ENCODE measurements at places on chromosomes 12 and 14.

GRCh38 chr12:91627225-91627624 is 444.6 kb upstream of the DCN start:
- no peak for DNase-seq

- no peak for DNase-seq
Observed at GRCh38 chr12:108440736-108441135, 74.3 kb upstream of the FICD start.

- DNase-seq, result peak; percentile 51
Observed at GRCh38 chr14:26008290-26008689, 589.5 kb downstream of the NOVA1 start.

DNA sequence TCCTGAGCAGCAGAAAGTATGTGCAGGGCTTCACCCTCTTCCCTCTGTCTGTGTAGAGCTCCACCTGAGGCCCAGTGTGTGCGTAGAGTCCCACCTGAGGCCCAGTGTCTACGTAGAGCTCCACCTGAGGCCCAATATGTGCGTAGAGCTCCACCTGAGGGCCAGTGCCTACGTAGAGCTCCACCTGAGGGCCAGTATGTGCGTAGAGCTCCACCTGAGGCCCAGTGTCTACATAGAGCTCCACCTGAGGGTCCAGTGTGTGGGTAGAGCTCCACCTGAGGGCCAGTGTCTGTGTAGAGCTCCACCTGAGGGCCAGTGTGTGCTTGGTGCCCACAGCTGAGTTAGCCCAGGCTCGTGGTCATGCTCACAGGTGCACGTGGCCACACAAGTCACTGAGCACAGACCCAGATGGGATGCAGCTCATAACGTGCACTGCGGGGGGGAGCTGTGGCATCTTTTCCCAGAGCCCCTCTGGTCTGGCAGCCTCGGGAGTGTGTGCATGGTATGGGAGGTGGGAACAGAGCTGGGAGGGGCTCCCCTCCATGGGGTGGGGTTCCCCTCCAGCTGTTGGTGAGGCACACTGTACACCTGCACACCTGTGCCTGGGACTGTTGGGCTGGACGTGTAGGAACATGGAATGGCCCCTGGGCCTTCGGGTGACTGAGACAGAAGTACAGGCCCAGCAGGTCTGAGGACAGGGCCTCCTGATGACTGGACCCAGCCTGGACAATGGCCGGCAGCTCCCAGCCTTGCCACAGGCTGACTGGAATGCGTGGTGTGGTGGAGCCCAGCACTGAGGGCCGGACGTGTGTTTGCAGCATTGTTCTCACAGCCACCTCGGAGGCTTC is 20.1 kb downstream of the PACS2 start:
- DNase-seq, result no peak

DNA sequence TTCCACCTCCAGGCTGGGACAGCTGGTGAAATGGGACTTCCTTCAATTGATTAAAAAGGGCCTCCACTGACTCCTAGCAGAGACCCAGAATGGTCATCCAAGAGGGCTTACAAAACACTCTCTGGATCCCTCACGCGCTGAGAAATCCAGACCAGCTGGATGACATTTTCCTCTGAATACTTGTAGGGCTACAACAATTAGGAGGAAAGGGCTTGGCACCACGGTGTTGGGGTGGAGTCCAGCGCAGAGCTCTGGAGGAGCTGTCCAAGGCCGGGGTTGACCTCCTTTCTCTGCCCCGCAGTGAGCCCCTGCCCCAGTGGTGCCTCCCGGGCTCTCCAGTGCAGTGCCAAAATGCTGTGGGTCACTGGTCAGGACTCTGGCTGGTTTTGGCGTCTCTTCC is 189.0 kb upstream of the CCND2 start:
- DNase-seq, result no peak

DNA sequence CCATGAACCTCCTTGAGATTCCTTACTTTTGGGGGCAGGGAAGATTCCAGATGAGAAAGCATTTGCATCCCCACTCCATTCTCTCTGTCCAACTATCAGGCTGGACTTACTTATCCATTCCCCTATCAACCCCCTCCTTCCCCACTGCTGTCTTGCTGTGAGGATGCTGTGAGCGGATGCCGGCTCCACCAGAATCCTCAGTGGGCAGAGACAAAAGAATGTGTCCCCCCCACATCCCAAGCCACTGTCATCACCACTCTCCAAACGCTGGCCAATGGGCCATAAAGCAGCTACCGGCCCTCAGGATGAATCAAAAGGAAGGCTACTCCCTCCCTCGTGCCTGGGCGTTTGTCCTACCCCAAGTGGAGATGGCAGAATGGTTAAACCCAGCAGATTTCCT is 173.0 kb upstream of the NTF3 start:
- DNase-seq, result no peak

DNA sequence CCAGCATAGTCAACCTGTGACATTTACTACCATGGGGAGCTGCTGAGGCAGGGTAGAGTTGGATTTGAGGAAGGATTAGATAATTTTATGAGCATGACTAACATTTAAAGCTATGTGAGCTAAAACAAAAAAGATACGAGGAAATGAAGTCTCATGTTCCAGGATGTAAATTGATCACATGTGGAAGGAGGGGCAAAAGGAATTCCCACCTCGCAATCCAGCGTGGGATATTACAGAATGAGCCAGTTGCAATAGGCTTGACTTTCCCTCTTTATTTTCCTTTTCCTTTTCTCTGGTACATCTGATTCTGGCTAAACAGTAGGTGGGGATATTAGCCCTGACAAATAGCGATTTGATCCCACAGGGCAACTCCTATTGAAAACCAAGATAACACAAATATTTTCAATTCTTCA is 214.9 kb upstream of the HMGA2 start:
- no peak for DNase-seq

DNA sequence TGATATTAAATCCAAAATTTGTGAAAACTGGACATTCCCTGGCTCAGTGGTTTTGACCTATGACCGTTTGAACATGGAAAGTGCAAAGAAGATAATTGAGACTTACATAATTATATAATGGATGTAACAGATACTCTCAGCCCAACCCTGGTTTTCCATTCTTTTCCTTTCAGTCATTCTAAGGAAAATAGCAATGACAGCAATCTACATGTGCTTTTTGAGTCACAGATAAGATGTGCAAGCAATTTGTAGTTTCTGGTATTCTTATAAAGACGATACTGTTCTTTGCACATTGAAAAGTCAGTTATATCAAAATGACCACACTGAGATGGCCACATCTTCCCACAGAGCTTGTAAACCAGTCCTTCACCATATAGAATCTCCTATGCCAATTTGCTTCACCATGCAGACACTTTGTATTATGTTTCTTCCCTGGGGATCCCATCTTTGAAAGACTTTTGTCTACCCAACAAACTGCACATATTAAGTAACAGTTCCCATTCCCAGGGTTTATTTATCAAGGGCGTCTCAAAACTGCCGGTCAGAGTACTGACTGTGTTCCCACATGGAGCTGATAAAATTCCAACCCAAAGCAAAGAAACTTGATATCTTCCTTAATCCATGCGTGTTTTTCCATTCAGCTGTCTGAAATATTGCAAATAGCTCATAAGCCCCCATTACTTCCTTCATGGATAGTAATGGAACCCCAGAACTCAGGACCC is 34.8 kb downstream of the PLXNC1 start:
- DNase-seq, result no peak

DNA sequence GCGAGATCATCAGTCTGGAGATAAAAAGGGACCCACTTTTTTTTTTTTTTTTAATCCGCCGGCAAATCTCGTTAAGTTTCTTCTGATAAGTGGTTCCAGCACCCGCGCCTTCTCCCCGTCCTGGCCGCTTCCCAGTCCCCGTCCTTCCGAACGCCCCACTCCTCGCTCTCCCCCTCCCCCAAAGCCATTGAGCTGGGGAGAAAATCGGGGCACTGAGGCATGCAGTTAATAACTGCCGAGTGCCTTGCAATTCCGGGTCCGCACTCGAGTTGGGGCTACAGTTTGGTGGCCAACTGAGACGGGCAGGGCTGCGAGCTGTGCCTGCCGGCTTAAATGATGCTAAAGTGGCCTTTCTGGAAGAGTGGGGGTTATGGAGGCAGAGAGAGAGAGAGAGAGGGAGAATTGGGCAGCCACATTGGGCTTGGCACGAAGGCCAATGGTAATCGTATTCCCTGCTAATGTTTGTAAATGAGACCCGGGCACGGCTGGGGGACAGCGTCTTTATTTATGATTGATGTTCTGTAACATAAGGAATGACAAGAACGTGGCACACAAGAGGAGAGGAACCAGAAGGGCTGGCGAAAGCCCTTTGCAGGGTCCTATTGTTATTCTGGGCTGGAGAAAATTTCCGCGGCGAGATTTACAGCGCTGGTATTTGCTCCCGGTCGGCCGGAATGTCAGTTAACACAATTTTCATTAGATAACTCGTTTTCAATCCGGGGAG is 115.4 kb upstream of the MYL2 start:
- DNase-seq, result no peak

DNA sequence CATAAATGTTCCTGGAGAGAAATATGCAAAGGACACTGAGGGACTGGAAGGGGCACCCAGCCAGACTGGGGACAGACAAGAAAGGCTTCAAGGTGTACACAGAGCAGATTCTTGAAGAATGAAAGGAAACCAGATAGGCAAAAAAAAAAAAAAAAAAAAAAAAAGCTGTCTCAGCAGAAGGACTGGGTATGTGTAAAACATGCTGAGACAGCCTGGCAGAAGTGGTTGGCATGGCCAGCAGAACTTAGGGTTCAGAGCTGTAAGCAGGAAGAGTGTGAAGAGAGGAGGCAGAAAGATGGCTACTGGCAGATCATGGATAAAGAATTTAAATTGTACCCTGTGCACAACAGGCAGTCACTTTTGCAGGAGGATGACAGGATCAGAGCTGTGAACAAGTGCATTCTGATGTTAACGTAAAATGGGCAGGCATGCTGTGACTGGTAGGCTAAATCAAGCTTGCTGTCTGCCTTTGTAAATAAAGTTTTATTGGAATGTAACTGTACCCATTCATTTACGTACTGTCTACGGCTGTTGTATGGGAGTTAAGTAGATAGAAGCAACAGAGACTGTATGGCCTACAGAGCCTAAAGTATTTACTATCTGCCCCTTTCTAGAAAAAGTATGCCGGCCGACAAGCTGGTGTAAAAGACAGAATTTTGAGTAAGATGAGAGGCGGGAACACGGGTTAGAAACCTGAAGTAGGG is 42.2 kb downstream of the UBR7 start:
- no peak for DNase-seq

GRCh38 chr12:111780615-111781014 is 13.9 kb downstream of the ALDH2 start:
- DNase-seq, result no peak

GRCh38 chr12:128326406-128326805 is 59.4 kb downstream of the TMEM132C start:
- no peak for DNase-seq

- DNase-seq, result no peak
Observed at GRCh38 chr12:49230805-49231194, 34.1 kb upstream of the TUBA1C start.

- DNase-seq, result no peak
Observed at GRCh38 chr12:19409376-19409775, 29.9 kb upstream of the AEBP2 start.
